Foreskin melanocyte (primary cell): ENCODE measurements at places on chromosomes 11 and 22.
A peak's percentile ranks its signal among the peaks of the same experiment; 100 is the strongest.

DNA sequence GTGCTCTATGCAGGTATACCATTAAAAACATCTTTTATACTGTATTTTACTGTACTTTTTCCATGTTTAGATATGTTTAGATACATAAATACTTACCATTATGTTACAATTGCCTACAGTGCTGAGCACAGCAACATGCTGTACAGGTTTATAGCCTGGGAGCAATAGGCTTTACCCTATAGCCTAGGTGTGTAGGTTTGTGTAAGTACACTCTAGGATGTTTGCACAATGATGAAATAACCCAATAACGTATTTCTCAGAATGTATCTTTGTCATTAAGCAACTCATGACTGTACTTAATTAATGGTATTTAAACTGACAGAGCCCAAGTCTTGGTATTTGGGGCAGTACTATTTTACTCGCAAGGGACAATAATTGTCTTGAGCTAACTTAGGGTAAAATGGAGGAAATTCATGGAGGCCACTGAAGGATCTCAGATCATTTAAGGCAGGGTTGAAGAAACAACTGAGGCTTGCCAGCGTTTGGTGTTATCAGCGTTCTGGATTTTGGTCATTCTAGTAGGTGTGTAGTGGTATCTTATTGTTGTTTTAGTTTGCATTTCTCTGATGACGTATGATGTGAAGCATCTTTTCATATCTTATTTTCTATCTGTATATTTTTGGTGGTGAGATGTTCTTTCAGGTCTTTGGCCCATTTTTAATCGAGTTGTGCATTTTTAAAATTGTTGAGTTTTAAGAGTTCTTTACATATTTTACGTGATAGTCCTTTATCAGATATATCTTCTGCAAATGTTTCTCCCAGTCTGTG, 42.4 kb downstream of the ADAMTS15 start:
- no peak for DNase-seq

GRCh38 chr11:84812471-84812969, 814.6 kb downstream of the DLG2 start:
- DNase-seq: no peak

GRCh38 chr22:24761888-24762675, 12.4 kb downstream of the PIWIL3 start:
- no peak for DNase-seq

GRCh38 chr11:60902625-60903024, 3.8 kb downstream of the PRPF19 start:
- DNase-seq: no peak

DNA sequence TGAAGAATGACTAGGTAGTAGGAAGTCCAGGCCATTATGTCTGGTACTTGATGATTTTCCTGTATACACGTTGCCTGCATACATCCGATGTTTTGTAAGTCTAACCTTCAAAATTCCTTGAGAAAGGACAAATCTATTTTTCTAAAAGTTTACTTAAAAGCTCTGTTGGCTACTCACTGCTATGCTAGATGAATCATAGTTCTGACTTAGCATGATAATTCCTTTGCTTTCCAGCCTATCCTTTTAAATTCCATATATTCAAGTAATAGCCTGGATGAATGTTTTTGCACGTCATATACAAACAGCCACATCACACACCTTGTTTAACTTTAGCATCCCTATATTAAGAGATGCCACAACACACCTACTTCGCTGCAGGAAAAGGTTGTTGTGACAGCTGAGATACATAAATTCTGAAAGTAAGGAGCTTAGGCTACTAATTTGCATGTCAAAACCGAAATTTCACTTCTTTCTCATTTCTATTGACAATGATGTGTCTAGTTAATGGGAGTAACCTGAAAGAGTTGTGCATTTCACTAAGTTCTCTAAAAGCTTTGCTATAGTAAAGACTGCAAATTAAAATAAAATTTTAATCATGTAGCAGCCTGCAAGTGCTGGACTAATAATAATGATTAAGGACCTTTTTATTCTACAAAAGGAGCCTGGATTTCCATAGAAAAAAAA, 1116.4 kb downstream of the JRKL start:
- DNase-seq: no peak

- DNase-seq: no peak
Measured at GRCh38 chr11:116715383-116715782, 57.4 kb downstream of the BUD13 start.

DNA sequence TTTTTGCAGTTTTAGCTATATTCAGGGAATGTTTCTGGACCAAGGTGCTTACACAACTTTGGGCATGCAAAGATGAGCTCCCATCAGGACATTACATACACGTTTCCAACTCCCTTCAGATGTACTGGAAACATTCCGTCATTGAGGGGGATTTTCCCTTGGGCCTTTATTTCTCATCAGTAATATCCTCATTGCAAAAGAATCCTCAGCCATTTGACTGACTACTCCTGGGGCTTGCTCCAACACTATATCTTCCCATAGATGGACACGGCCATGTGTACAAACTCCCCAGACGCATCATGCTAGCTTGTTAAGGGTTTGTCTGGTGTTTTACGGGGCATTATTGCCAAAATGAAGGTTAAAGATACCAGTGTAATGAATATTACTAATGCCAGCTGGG, 59.3 kb upstream of the NUP160 start:
- DNase-seq: no peak

DNA sequence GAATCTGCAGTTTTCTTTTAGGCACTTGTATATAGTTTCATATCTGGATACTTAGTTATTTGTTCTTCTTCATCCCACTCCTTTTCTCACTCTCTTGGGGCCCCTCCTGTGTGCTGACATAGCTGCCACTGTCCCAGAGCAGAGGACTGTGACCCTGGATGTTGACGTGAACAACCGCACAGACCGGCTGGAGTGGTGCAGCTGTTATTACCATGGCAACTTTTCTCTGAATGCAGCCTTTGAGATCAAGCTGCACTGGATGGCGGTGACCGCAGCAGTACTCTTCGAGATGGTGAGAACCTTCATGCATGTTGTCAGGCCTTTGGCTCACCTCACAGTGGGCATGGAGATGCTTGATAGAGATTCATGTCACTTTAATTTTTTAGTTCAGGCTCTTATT, 50.9 kb upstream of the YWHAH start:
- DNase-seq: peak; percentile 42

GRCh38 chr11:75342966-75343870, 8.2 kb downstream of the ARRB1 start:
- no peak for DNase-seq

DNA sequence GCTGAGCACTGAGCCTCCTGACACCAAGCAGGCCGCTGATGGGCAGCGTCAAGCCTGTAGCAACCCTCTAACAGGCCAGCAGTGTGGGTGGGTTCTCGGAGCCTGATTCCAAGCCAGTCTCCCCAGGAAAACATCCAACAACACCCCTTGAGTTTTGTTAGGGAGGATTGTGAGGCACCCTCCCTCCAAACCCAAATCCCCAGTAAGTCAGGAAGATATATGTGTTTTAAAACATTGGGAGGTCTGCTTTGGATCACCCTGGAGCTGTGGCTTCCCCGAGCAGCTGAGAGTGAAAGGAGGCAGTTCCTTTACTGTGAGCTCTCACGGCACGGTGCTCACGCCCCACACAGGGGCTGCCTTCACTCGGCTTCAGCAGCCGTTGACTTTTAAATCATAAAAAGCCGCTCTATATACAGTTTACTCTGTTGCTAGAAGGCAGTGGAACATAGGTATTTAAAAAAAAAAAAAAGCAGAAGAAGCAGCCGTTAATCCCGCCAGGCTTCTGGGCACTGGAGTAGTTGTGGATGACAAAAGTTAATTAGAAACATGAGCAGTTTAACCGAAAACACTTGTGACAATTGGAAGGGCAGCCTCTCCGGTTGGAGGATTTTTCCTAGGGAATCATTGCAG, 218.6 kb downstream of the NAV2 start:
- DNase-seq: no peak

- peak; percentile 39 for DNase-seq
Measured at GRCh38 chr11:67033661-67034166, 10.8 kb downstream of the SYT12 start.

DNA sequence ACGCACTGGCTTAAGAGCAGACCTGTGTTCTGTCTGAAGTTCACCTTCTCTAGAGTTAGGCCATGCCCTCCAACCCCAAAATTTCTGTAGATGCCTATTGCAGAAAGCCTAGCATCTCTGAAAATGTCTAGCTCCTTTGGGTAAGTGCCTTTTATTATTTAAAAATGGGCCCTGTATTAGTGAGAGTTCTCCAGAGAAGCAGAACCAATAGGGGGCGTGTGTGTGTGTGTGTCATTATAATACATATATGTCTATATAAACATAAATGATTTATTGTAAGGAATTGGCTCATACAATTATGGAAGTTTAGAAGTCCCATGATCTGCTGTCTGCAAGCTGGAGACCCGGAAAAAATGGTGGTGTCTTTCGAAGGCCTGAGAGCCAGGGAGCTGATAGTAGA, 144.7 kb downstream of the TTC17 start:
- DNase-seq: no peak

DNA sequence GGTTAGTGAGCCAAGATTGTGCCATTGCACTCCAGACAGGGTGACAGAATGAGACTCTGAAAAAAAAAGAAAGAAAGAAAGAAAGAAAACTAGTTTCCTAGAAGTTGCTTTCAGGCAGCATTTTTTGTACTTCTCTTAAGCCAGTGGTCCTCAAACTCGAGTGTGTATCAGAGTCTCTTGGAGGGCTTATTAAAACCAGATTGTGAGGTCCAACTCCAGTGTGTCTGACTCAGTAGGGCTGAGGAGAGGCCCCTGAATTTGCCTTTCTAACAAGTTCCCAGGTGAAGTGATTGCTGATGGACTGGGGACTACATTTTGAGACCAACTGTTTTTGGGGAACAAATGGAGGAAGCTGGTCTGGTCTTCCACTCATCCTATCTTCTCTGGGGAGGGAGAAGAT, 57.5 kb upstream of the VSTM5 start:
- DNase-seq: no peak

DNA sequence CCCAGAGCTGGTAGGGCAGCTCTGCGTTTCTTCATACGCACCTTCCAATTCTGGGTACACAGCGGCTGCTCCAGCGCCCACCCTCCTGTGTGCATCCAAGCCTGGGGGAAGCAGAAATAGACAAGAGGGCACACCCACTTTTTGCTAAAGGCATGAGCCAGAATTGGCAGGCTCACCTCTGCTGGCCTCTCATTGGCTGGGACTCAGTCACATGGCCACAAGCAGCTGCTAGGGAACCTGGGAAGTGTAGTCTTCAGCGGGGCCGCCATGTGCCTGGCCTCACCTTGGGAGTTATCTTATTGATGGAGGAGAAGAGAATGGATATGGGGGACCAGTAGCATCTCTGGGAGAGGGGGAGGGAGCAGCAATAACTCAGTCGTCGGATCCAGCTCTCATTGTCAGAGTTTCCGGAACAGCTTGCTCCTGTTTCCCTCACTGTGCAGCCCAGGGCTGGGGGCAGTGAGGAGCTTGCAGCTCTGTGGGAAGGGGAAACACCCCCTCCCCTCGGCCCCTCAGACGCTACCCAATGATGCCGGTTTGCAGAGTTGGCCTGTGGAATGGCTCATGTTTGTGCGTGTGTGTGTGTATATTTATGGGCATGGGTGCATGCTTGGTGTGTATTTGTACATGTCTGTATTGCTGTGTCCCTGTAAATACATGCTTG, 11.8 kb upstream of the MIEF1 start:
- no peak for DNase-seq

DNA sequence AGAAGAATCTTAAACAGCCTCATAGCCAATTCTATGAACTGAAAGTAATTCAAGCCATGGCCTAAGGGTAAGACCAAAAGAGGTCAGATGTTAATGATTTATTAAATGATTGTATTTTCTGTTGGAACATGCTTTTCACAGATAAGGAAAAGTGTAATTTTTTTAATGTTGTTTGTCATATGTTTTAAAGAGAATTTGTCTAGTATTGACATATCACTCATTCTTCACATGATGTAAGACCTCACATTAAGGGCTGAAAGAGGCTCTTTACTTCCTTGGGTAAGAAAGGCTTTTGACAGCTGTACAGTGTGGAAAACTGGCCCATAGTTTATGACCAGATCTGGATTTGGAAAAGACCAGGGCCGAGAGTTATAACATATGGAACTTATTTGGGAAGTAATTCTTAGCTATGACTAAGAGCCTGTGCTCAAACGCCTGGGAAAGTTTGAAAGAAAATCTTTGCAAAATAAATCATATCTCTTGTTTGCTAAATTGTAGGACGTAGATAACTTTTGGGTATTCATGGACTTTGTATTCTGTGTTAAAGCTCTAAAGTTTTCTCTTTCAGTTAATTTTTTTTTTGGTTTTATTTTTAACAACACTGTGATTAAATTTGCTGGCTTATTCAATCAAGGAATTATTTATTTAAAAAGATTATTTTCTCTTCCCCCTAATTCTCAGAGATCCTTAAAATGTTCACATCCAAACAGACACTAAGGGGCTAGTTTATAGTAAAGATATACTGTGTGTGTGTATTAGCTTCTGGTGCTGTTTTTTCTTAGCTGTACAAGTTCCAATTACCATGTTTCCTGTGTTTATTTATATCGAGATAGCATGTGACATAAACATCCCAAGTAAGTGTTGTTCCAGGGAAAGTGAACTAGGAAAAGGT, 162.2 kb downstream of the ARHGAP42 start:
- peak; percentile 54 for DNase-seq

DNA sequence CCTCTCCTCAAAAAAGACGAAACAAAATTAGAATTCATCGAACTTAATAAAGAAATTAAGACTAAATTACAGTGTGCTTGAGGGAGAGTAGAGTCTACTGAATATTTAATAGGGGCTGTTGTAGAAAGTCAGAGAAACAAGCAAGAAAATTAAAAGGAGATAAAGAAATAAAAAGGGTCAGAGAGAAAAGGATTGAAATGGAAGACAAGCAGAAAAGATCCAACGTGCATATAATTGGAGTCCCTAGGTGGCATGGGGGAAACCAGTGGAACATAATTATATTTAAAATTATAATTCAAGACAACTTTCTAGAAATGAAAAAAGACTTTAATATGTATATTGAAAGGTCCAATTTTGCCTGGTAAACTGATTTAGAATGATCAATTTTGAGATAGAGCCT, 74.3 kb downstream of the ACER3 start:
- DNase-seq: no peak

DNA sequence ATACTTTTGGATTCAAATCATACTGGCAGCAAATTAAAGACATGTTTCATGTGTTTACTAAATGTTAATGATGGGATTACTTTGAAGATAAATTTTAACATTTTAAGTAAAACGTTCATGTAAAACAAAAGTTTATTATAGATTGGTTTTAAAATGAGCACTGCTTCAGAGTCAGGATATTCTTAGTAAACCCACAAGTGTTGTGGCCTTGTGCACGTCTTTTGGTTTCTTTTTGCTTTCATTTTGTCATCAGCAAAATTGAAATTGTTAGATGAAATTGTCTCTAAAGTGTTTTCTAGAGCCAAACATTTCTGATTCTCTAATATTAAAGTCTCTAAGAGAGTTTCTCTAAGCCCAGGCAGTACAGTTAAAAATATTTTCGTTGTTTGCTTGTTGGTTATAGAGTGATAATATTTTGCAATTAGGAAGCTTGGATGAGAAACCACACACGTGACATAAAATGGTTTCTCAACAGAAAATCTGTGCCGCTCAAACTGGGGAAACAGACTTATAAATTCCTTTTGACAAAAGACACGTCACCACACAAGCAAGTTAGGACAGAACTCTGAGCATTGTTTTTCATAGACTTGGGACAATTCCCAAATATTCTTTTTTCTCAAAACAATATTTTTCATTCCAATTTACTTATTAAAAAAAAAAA, 164.4 kb downstream of the TEAD1 start:
- no peak for DNase-seq
